Kidney tubule cell (primary cell): ENCODE measurements at places on chromosomes 7 and 10.

DNA sequence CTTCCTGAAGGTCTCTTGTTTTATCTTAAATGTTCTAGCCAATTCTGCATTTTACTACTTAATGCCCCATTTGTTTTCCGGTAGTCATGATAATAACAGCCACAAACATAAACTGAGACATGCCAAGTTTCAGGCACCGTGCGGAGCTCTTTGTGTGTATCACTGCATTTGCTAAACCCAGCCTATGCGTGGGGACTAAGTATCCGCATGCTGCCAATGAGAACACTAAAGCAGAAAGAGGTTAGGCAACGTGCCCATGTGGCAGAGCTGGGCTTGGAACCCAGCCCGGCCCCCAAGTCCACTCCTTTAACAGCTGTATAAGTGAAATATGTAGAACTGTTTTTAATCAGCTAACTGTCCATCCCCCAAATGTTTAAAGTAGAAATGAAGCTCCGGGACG is 54.1 kb downstream of the SLIT1 start:
- no peak for DNase-seq

DNA sequence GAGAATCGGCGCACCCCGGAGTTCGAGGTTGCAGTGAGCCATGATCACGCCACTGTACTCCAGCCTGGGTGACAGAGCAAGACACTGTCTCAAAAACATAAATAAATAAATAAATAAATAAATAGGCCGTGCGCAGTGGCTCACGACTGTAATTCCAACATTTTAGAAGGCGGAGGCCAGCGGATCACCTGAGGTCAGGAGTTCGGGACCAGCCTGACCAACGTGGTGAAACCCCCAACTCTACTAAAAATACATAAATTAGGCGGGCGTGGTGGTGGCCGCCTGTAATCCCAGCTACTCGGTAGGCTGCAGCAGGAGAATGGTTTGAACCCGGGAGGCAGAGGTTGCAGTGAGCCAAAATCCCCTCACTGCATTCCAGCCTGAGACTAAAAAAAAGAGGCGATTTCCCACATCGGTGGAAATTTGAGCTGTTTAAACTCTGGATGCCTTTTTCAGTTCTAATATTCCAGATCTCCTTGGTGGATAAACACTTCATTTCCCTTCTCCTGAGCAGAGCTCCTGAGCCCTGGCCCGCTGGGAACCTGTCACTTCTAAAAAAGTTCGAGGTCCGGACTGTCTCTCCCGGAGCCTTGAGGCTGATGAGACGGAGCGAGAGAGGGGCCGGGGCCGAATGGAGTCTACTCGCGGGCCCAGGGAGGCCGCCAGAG is 2.0 kb upstream of the NFKB2 start:
- no peak for DNase-seq

- peak; percentile 10 for DNase-seq
Measured at GRCh38 chr7:42250411-42250810, 13.4 kb upstream of the GLI3 start.

DNA sequence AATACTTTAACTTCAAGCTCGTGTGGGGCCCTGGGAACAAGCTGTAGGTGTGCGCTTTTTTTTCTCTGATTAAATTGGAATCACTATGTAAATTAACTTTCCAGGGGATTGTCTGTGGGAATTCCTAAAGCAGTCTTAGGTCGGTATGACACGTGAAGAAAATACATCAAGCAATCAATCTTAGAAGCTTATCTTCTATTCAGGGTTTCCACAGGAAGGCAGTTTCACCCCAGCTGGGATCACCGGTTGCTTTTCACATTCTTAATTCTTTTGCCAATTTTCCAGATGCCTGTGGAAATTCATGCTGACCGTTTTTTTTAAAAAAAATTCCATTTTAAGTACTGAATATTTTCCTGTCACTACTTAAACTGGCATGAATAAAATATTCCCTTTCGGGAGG is 41.9 kb downstream of the CAMK1D start:
- DNase-seq, result no peak

DNA sequence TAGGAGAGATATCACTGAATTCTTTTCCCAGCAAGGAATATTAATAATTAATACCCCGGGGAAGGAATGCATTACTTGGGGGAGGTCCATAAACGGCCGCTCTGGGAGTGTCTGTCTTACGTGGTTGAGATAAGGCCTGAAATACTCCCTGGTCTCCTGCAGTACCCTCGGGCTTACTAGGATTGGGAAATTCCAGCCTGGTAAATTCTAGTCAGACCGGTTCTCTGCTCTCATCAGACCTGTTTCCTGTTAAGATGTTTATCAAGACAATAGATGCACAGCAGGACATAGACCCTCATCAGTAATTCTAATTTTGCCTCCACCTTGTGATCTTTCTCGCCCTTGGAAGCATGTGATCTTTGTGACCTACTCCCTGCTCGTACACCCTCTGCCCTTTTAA is 162.8 kb upstream of the KCND2 start:
- DNase-seq, result peak; percentile 7

- DNase-seq, result peak; percentile 11
Measured at GRCh38 chr10:129233351-129234148, 233.5 kb upstream of the MGMT start.

GRCh38 chr10:20890491-20891337 is 6.4 kb downstream of the NEBL start:
- peak; percentile 33 for DNase-seq
